ENCODE measurements at places on chromosomes 16 and 17. TPM values are rescaled to one million over a fixed set of nuclear protein-coding genes. Genes with fewer than 3 reads are reported as not detected.

Gene FBXO39
- total RNA-seq: not detected

Gene ACAP1
- 16.4 TPM for total RNA-seq

Gene TOP3A
- total RNA-seq: 14.1 TPM

Gene KRTAP3-2
- not detected for total RNA-seq

Gene ADAD2
- total RNA-seq: 0.24 TPM

Gene CIAO3
- 21.7 TPM for total RNA-seq

Gene FAM171A2
- total RNA-seq: 0.62 TPM

Gene RNF157
- 2.5 TPM for total RNA-seq

Gene BANP
- total RNA-seq: 18.4 TPM

Gene GSDMA
- 0.48 TPM for total RNA-seq

Gene MYH4
- not detected for total RNA-seq

Gene TAT
- total RNA-seq: not detected

Gene KRTAP3-1
- total RNA-seq: not detected

Gene NOTUM
- total RNA-seq: 0.38 TPM

Gene GPR139
- not detected for total RNA-seq

Gene KRTAP9-2
- total RNA-seq: not detected

Gene GRAP
- total RNA-seq: 2.9 TPM

Gene HOXB9
- total RNA-seq: not detected

Measured in cardiac septum (tissue), 1 donor.